NCI-H1436 treated with DMSO at 0.1 percent for 48 hours (cell line): ENCODE measurements at places on chromosomes 1 and 21.

DNA sequence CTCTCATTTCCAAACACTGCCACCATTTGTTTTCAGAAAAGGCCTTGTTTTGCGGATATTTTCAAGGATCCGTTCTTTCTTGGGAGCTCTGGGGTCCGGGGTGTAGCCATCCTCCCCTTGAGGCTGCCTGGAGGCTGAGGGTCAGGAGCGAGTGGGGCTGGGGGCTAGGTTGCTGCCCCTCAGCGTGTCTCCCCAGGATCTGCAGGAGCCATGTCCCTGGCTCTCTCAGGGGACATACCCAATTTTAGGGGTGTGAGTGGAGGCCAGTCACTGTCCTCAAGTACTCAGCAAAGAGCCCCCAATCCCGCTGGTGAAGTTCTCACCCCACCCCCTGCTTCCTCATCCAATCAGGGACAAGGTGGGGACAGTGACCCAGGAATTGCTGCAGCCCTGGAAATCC lies 15.0 kb upstream of the PRDM16 start:
- no peak for DNase-seq

- DNase-seq = no peak
These were observed 2.7 kb downstream of the SH2D2A start for GRCh38 chr1:156813750-156814570.

DNA sequence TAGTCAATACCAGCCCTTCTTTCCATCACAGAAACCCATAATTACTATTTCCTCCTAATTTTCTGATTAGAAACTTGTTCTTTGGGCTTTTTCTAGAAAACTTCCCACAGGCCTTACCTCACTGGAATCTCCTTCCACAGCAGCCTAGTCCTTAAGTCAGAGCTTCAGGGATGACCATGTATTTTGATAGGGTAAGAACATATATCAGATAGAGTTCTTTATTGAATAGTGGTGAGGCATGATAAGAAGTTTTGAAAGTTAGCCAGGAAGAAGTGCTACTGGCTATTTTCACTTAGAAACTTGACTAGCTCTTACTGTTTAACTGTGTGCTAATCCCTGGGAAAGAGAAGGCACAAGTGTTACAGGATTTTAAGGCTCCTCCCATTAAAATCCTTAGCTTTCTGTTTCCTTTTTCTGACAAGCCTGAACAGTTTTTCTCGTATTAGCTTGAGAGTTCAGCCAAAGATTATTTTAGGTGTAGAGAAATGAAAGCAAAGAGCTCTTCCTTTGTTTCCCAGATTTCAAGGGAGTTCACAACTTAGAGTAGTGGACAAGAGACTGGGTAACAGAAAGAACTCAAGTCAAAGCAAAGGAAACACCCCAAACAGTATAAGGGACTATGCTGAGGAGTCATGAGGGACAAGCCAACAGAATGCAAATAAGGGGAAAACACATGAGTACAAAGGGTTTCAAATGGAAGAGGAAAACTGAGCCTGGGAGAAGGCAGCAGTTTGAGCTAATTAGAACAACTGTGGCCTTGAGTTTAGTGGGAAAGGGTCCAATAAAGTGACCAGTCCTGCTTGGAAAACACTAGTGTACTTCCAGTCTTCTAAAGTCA lies 37.2 kb upstream of the AIM2 start:
- DNase-seq = no peak

DNA sequence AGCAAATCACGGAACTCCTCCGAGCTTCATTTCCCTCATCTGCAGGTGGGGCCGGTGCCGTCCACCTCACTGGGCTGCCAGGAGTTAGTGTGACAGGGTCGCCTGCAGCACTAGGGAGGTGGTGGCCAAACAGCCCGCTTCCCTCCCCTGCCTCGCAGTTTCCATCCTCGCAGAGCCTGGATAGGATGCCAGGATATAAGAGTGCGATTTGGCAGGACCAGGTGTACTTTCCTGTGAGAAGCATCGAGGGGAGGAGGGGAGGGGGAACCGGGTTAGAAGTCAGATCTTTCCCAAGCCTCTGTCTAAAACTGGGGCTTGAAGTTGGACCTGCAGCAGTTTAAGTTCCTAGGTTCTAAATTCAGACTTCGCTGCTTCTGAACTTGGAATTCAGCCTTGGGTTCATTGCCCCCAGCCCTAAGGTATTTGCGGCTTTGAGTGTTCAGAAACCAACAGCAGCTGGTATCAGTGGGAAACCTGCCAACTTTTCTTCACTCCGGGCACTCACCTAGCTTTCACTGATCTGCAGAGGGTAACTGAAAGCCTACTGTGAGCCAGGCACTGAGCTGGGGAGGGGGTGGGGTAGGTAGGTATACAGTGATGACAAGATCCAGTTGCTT lies 1.7 kb upstream of the JUN start:
- DNase-seq = no peak

DNA sequence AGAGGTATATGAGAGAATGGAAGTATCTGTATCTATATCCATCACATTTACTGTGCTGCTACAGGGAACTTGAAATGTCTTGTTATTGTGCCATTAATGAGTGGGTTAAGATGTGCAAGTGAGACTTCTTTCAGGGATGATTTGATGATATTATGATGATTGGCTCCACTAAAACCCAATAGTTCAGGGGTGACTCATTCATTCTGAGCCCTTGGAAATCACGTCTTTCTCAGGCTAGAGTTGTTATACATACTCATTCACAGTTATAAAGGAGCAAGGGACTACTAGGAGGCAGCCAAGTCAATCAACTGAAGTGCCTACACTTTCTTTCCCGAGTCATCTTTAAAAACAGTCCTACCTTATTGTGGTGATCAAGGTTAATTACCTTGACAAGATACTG lies 1109.8 kb upstream of the B3GALT2 start:
- no peak for DNase-seq

DNA sequence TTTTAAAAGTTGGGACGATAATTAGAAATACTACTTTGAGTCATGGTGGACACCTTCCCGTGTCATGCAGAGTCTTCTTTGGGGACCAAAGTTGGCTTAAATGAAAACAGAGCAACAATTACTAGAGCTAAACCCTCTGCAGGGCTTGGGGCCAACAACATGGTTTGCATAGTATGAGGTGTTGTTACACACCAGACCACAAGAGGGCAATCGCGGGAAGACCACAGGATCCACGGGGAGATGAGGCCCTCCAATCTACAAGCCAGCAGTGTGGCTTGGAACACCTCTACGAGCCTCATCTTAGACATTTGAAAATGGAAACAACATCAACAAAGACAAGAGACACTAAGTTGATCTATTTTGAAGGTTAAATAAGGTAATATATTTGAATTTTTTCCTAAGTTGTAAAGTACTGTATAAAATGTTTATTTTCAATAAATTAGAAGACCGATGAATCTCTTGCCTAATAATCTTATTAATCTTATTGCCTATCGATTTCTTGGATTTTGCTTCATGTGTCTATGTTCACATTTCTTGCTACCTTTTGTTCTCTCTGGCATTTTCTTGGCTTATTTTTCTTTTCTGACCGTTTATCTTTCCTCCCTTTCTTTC lies 8.2 kb upstream of the SMCP start:
- DNase-seq = no peak

- DNase-seq = no peak
These were observed 25.2 kb downstream of the RC3H1 start for GRCh38 chr1:173996995-173997394.

- no peak for DNase-seq
These were observed 255.5 kb upstream of the LRRC7 start for GRCh38 chr1:69312055-69312732.

GRCh38 chr1:25473653-25474225 lies 43.0 kb downstream of the MACO1 start:
- no peak for DNase-seq

GRCh38 chr1:161843156-161843555 lies 77.0 kb downstream of the ATF6 start:
- DNase-seq = no peak

DNA sequence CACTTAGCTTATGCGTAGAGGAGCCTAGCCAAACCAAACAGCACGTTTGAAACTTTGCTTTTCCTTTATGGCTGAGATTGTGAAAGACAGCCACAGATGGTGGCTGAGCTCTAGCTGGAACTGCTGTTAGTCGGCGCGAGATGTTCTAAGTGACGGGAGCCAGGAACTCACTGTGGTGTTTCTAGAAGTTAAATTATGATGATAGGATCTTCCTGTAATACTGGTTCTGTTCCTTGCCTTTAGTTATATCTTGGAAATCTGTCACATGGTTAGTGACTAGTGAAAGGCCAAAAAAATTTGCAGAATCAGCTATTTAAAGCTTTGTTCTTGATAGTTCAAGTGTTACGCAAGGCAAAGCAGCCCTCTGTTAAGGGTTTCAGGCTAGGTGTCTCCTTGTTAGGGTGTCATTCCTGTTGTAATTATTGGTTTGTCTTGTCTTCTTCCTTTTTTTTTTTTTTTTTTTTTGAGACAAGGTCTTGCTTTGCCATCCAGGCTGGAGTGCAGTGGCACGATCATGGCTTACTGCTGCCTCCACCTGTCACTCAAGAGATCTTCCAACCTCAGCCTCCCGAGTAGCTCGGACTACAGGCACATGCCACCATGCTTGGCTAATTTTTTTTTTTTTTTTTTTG lies 22.6 kb downstream of the AK4 start:
- no peak for DNase-seq

GRCh38 chr1:107793896-107794453 lies 171.0 kb downstream of the VAV3 start:
- DNase-seq = no peak

GRCh38 chr1:102071451-102071850 lies 74.7 kb upstream of the OLFM3 start:
- no peak for DNase-seq

DNA sequence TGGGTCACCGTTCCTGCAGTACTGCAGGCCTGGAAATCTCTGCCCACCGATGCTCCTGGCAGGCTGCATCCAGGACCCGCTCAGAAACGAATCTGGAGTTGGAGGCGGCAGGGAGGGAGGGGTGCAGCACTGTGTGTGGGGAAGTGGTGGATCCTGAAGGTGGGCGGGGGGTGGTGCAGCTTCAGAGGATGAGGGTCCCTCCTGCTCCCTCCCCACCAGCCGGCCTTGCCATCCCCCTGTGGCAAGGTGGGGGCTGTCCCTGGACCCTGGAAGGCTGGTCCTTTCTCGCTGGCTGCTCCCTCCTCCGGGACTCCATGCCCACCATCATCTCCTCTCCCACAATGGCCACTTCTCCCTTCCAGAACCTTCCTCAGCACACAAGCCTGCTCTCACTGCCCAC lies 60.4 kb downstream of the B3GALT5 start:
- no peak for DNase-seq

DNA sequence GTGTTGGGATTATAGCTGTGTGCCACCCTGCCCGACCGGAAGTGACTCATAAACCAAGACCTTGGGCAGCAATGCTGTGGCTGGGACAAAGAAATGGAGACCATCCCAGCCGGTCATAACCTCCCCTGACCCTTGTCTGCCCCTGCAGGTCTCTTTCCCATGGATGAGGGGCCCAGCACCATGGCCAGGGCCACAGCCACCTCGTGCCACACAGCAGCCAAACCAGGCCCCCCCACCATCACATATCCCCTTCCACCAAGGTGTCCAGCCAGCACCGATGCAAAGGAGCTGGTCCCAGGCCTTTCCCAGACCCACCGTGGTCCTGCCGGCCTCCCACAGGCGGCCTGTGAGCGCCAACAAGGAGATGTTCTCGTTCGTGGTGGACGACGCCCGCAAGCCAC lies 42.2 kb downstream of the FHAD1 start:
- no peak for DNase-seq

GRCh38 chr1:6854166-6854565 lies 68.9 kb downstream of the CAMTA1 start:
- DNase-seq = no peak

DNA sequence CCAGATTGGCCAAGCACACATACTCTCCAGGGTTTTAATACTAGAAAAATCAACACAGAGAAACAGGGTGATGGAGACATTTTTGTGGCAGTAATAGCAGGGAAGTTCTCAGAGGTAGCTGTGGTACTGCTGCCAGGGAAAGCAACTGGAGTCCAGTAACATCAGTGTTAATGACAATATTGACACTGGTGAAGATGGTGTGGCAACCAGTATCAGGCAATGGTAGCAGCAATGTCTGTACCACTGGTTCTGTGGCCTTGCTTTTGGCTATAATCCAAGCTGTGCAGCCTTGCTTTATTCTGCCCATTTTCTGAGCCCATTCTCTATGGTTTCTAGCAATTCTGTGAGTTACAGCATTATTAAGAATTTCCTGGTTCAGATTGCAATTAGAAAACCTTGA lies 1.6 kb upstream of the SNX7 start:
- no peak for DNase-seq

DNA sequence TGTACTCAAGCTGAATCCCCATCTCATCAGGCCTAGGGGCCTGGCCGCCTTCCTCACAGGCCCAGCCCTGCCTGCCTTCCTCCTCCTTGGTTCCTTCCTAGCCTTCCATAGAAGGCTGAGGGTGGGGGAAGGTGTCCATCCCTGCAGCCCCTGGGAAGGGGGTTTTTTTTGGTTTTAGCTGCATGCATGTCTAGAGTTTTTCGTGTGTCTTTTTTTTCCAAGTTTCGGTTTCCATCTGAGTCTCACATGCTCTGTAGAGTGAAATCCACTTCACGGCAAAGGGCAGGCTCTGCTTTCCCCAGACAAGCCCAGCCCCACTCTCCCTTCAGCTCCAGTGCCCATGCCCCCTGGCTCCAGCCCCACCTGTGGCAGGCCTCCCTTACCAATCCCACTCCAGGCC lies 32.1 kb downstream of the GRHL3 start:
- no peak for DNase-seq

DNA sequence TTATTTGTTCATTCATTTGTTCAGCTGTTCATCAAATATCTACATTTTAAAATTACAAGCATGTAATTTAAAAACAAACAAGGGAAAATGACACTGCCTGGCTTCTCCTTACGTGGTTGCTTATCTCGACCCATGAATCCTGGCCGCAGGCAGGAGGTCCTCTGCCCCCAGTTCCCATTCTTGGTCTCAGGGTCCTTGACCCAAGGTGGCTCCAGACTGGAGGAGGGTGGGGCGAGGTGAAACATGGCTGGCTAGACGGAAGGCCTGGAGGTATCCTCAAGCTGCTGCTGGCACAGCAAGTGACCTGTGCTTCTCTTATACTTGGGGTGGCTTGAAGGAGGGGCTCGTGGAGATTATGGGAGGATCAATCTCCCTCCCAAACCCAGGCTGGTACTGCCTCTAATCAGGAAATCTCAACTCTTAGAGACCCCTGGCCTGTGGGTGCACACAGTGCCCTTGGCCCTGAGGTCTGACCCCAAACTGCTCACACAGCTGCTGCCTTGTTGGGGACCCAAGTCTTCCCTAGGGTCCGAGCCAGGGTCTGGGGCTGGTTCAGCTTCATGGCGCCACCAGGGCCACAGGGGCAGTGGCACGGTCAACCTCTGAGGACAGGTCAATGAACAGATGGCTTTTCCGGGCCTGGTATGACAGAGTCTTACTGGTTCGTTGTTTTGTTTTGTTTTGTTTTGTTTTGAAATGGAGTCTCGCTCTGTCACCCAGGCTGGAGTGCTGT lies 63.7 kb downstream of the SCCPDH start:
- no peak for DNase-seq

GRCh38 chr1:108107658-108108057 lies 92.5 kb downstream of the SLC25A24 start:
- no peak for DNase-seq

GRCh38 chr1:199020904-199021303 lies 382.1 kb downstream of the PTPRC start:
- DNase-seq = no peak
